Pulmonary artery endothelial cell (primary cell): ENCODE measurements at places on chromosomes 1 and 21. TPM values are rescaled to one million over a fixed set of nuclear protein-coding genes. Genes with fewer than 3 reads are reported as not detected.

CEP85 gene
- 9.7 and 19.0 TPM in 2 replicates for total RNA-seq

CTTNBP2NL gene
- total RNA-seq, result 25.2 and 34.1 TPM in 2 replicates

NBPF1 gene
- total RNA-seq, result 20.2 and 28.8 TPM in 2 replicates

FAM43B gene
- total RNA-seq, result not detected in 2 replicates

DPT gene
- not detected in 2 replicates for total RNA-seq

CFHR4 gene
- not detected in 2 replicates for total RNA-seq

KRTAP19-1 gene
- total RNA-seq, result not detected in 2 replicates
